ENCODE measurements at places on chromosomes 4 and X.

DNA sequence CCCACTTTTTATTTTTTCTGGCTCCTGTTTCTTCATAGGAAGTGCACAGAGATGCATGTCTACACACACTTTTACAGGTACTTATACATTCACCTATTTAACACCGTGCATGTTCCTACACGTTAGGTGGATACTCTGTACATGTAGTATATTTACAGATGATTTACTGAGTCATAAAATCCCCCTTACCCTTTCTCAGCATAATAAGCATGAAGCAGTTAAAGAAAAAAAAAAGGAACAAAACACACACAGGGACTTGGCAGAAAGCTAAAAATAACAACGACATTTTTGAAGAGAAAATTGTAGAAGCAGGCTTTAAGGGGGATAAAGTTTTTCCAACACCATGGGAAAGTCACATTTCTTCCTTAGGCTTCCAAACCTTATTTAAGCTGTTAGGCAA, 96.4 kb upstream of the IQCM start:
- no peak for DNase-seq

DNA sequence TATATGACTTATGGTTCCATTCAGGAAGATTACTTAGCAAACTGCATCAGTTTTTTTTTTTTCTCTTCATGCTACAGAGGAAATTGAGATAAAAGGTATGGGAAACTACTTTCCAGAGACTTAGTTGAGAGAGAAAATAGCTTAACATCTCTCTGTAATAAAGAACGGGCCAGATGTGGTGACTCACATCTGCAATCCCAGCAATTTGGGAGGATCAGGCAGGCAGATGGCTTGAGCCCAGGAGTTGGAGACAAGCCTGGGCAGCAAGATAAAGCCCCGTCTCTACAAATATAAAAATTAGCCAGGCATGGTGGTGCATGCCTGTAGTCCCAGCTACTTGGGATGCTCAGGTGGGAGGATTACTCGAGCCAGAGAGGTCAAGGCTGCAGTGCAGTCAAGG, 271.2 kb upstream of the TENM3 start:
- no peak for DNase-seq

DNA sequence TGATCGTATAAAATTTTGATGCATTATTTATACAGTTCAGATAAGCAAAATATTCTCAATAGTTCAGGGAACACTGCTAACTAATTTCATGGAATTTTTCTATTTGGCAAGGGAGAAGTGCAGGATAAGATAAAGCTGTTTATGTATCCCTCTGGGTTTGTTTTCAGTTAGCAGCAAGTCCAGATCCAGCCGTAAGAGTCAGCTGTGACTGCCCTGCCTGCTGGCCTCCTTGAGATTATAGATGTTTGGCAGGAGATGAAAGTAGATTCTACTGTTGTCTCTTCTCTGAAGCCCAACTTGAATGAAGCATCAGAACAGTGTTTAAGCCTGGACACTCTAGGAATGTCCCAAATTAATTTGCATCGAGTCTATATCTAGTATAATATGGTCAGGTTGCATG, 29.5 kb downstream of the ANTXR2 start:
- DNase-seq = no peak

- no peak for DNase-seq
Measured at GRCh38 chr4:89914609-89915550, 20.2 kb downstream of the MMRN1 start.

DNA sequence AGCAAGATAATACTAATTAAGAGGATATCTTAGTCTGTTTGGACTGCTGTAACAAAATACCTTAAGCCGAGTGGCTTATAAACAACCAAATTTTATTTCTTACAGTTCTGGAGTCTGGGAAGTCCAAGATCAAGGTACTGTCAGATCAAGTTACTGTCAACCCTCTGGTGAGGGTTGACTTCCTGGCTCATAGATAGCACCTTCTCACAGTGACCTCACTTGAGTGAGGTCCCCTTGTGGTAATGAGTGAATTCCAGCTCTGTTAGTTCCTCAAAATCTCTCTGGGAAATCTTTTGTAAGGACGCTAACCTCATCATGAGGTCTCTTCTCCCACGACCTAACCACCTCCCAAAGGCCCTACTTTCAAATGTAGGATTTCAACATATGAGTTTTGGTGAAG, 36.9 kb upstream of the ADGRA3 start:
- no peak for DNase-seq

- no peak for DNase-seq
Measured at GRCh38 chr4:165519591-165519990, 140.8 kb downstream of the CPE start.

DNA sequence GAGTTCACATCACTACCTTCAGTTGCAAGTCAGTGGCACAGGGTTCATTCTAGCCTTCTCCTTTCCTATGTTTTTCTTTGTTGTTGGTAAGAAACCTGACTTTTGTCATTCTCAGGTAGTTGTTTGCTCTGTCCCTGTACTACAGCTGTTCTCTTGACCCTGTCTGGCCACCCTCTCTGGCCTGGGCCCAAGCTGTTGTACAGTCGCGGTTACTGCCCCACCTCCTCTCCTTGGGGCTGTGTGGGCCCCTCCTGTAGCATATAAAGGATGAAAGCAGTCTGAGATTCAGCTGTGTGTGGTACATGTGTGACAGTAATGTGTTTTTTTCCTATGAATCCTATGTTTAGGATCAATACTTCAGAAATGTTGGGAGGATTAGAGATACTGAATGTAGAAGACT, 12.5 kb downstream of the MOB1B start:
- DNase-seq = no peak

GRCh38 chr4:38166768-38167167, 206.6 kb downstream of the PTTG2 start:
- no peak for DNase-seq

DNA sequence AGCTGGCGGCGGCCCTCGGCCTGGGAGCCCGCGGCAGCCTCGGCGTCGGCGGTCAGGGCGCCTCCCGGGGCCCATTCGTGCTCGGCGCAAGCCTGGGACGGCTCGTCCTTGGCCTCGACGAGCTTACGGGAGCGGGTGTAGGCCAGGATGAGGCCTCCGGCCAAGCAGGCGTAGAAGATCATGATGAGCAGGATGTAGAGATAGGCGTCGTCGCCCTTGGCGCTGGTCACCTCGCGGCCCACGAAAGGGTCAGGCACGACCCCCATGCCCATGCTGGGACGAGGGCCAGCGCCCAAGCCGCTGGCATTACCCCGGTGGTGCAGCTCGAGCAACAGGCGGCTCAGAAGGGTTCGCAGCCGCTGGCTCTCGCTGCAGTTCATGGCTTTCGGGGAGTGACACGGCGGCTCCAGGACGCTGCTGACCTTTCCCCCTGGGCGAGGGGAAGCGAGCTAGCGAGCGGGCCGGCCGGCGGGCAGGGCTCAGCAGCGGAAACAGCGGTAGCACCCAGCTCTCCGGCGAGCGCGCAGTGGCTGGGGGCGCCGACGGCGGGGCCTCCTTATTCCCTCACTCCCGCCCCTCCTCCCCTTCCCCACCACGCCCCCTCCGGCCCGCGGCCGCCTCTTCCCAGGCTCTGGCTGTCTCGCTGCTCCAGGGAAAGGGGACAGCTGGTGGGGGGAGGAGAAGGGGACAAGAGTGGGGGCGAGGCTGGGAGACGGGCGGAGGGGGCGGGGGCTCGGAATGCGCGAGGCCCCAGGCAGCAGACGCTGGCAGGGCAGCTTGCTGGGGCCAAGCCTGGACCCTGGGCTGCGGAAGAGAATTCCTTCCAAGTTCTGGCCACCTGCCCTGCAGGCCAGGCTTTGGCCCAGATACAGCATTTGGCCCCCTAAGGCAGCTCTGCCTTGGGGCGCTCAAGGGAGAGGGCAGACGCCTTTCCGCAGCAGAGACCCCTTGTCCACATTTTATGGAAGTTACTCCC, at the start of gene KCNE5:
KCNE5 (minus strand) TSS at position 532 of the 976 bp plus-strand sequence; CDS start at position 380, 152 bp downstream.
- no peak for DNase-seq

DNA sequence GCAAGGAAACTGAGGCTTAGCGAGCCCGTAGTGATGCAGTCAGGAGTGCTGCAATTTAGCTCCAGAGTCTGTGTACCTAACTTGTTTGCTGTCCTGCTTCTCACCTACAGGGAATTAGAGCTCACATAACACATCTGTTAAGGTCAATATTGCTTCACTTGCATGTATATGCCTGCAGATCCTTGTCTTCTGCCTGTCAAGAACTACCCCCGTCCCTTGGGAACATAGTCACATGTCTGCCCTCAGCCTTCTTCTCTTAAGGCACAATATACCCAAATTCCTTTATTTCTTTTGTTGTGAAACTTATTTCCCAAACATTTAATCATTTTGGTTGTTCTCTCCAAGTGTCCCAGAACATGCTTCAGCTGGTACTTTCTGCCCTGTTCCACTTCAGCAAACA, 103.3 kb upstream of the LEF1 start:
- no peak for DNase-seq
